ENCODE measurements at places on chromosomes 6 and 20.

DNA sequence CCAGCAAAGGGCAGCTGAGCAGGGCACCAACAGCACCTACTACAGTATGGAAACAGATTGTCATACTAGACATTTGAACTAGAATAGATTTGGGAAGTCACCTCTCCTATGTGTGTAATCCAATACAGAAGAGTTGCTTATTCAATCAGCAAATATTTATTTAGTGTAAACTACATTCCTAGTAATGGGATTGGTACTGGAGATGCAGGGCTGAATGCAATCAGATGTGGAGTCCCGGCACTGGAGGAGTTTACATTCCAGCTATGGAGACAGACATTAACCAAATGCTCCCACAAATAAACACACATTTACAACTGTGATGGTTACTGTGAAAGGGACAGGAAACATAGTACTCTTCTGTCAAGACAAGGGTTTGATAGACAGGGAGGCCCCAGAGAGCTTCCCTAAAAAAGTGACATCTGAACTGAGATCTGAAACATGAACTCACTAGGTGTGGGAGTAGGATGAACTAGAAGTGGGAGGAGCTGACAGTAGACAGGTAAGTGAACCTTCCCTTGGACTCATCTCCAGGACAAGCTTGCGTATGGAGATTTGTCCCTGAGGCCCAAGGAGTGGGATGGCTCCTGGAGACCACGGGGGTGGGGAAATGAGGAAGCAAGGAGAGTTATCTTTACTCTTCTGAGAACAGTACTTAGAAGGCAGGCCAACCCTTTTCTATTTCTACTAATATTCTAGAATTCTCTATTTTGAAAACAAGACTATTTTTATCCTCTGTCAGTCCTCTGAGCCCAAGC is 420.5 kb downstream of the MAFB start:
- DNase-seq: no peak

- DNase-seq: no peak
These were observed 34.1 kb downstream of the TNXB start for GRCh38 chr6:32074996-32075532.

DNA sequence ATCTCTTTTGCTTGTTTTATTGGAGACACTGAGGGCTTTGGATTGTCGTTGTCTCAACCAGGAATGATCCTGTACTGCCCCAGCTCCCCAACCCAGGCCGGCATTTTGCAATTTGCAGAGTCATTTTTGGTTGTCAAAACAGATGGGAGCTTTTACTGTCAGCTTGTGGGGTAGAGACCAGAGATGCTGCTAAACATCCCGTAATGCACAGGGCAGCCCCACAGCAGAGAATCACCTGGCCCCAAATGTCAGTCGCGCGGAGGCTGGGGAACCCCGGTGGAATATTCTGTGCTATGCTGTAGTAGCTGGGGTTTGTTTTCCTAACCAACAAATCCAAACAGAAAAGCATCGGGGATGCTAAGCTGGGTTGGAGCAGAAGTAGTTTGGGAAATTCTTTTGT is 99.7 kb downstream of the TSHZ2 start:
- no peak for DNase-seq

DNA sequence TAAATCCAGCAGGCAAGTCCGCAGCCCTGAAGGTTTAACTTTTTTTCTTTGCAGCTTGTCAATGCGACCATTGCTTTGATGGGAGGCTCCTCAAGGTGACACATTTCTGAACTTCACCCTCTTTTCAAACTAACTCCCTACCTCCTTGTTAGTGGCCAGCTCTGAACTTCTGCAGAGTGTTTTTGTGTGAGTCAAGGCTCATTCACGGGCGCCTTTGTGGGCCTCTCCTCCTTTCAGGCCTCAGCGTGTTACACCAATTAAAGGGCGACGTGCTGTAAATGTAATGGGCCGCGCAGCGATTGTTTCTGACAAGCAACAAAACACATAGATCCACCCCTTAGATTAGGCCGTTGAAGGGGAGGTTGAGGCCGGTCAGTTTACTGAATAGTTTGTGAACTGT is 45.5 kb upstream of the NR2E1 start:
- DNase-seq: no peak

GRCh38 chr6:144500892-144501291 is 215.8 kb downstream of the UTRN start:
- no peak for DNase-seq
